ENCODE measurements at places on chromosomes 7 and 10. TPM values are rescaled to one million over a fixed set of nuclear protein-coding genes. Genes with fewer than 3 reads are reported as not detected.

The LIPM gene
- not detected for total RNA-seq

GRCh38 chr7:124031919-124032318 lies 948 bp downstream of the TMEM229A start:
- DNase-seq, result no peak

- no peak for DNase-seq
These were observed 56.0 kb downstream of the SORBS1 start for GRCh38 chr10:95505084-95505610.

The PSTK gene
- 11.4 TPM for total RNA-seq

DNA sequence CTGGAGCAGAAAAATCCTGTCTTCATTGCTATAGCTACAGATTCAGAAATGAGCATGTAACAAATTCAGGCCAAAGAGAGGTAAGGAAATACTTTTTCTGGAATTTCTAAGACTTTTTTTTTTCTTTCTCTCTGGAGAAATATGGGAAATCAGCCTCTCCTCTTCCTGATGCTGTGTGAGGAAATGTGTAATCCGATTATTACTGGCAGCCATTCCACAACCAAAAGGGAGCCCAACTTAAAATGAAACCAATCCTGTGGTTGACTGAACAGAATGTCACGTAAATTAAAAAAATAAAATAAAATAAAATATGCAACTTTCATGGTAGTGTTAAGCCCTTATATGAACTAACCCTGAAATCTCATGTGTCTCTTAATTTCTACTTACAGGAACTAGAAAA lies 10.7 kb upstream of the POT1 start:
- DNase-seq, result no peak

GRCh38 chr10:35570397-35570796 lies 34.7 kb upstream of the GJD4 start:
- DNase-seq, result no peak

The ABCB1 gene
- total RNA-seq, result 5.0 TPM

The MEOX2 gene
- not detected for total RNA-seq

DNA sequence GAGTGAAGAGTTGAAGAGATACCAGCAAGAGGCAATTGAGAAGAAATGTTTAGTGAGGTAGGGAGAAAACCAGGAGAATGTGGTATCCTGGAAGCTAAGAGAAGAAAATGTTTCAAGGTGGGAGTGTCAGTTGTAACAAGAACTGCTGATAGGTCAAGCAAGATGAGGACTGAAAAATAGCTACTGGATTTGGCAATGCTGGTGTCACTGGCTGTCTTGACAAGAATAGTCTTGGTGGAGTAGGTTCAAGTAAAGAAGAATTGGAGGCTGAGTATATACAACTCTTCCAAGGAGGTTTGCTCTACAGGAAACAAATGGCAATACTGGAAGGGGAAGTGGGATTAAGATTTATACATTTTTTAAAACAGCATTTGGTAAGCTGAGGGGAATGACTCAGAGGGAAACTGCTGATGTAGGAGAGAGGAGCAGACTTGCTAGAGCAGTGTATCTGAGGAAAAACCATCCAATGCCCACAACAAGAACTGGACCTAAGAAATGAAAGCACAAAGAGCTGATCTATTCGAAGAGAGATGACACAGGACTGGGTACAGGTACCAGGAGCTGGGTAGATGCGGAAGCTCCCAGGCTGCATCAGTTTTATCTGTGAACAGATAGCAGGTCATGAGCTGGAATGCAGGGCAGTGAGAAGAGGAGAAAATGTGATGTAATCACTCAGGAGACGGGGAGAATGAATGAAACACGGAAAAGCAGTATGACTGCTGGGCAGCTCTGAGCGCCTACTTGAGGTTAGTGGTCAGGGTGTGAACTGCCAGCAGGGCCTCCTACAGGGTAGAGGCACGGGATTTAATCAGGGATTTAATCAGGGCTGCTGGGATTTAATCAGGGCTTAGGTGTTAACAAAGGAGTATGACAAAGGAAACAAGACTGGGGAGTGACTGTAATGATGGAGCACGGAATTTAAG lies 34.5 kb downstream of the FAM25A start:
- no peak for DNase-seq

GRCh38 chr10:14365266-14365665 lies 34.5 kb upstream of the FRMD4A start:
- DNase-seq, result no peak

The GPNMB gene
- total RNA-seq, result 33.5 TPM

The PLPP4 gene
- 5.3 TPM for total RNA-seq

DNA sequence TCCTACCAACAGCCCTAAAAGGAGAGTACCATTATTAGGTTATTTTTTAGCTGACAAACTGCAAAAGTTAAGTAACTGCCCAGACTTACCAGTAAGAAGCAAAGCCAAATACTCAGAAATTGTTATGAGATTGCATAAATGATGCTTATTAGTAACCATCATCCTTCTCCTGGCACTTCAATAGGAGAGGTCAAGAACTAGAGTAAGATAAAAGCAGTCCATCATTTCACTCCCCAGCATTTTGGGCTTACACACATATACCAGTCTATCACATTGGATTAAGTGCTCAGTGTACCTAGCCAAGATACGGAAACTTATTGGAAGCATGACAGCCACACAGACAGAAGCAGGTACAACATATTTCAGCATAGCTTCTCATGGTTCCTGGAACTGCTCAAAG lies 142.8 kb upstream of the EGR2 start:
- DNase-seq, result no peak

DNA sequence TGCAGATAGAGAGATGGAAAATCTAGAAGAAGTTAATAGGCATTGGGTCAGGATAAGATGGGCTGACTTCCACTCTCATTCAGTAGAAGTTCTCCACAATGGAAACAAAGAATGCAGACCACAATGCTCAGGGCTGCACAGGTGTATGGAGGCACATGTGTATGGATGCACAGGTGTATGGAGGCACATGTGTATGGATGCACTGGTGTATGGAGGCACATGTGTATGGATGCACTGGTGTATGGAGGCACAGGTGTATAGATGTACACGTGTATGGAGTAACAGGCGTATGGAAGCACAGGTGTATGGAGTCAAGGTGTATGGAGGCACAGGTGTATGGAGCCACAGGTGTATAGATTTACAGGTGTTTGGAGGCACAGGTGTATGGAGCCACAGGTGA lies 285.7 kb upstream of the PPP2R2D start:
- no peak for DNase-seq

- DNase-seq, result no peak
These were observed 21.8 kb upstream of the MYL7 start for GRCh38 chr7:44162785-44163395.

GRCh38 chr7:54390565-54390964 lies 151.6 kb upstream of the VSTM2A start:
- no peak for DNase-seq

The VIM gene
- total RNA-seq, result 5,556 TPM

The WNT8B gene
- total RNA-seq, result 0.07 TPM

GRCh38 chr7:100091411-100092181 lies 2.8 kb downstream of the COPS6 start:
- no peak for DNase-seq

- DNase-seq, result no peak
These were observed 37.9 kb downstream of the JAZF1 start for GRCh38 chr7:28142650-28143049.

The GRID2IP gene
- not detected for total RNA-seq

The TRPV5 gene
- total RNA-seq, result not detected
